ENCODE measurements at places on chromosomes 12 and 14. TPM values are rescaled to one million over a fixed set of nuclear protein-coding genes. Genes with fewer than 3 reads are reported as not detected.
A peak's percentile ranks its signal among the peaks of the same experiment; 100 is the strongest.

DNA sequence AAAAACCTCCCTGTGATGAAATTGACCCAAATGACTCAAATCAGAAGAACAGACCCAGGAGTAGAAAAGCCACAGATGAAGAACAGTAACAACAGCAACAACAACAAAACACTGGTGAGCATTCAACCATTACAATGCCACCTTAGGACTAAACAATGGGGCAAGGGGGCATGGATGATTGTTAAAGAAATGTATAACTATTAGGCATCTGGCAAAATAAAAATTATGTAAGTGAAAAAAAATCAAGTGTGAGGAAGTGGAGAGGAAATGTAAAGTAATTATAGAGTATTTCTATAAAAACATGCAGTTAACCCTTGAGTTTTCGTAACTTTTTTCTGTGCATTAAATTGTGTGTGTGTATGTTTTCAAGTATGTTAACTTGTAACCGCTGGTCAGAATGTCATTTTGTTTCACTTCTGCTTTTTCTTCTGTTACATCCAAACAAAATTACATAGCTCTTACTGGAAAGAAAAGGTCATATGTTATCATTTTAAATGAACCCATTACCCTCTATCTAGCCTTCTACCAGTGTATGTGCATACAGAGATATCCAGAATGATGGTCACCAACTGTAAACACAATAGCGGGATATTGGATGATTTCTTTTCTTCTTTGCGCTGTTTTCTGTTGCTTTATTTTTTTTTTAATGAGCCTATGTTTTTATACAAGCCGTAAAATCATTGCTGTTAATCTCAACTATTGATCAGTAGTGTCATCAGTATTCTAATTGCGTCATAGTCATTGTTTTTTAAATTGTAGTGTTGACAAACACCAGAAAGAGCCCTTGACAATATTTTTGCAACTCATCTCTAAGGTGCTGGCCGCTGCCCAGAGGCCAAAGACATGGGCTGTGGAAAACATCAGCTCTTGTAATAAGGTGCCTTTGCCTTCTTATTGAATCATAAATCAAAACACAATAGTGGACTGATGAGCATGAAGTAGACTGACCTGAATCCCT is 170.6 kb downstream of the CRADD start:
- DNase-seq: peak; percentile 58

The OR6C2 gene
- not detected for total RNA-seq

The BMP4 gene
- not detected for total RNA-seq

- peak; percentile 31 for DNase-seq
Observed at GRCh38 chr12:132423251-132423819, 66.6 kb upstream of the FBRSL1 start.

DNA sequence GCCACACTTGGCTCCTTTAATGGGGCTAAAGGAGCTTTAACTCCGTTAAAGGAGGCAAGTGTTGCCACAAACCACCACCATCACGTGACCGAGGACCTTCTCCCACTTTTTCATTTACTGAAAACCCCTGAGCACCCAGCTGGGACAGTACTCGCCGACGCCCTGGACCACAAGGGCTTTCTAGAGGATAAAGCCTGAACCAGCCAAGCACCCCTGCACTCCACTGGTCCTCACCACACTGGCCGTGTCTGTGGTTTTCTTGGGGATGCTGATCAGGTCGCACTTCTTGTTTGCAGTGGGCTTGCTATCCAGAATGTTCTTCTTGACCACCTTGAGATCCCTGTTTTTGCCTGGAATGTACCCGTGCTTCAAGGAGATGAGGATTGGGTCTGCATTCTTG is 14.7 kb upstream of the SELPLG start:
- no peak for DNase-seq

The UNC79 gene
- total RNA-seq: not detected

GRCh38 chr12:27213830-27214787 is 30.0 kb upstream of the STK38L start:
- no peak for DNase-seq

DNA sequence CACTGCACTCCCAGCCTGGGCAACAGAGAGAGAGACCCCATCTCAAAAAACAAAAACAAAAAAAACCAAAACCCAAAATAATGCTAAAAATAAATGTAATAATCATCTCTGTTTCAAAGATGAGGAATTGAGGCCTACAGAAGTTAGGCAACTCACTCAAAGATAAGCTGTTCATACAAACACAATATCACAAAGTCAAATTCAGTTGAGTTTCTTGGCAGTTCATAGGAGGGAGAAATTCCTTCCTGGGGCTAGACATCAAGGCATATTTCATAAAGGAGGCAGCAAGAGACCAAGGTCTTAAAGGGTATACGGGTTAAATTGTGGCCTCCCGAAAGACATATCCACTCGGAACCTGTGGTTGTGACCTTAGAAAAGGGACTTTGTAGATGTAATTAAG is 8.7 kb upstream of the TBPL2 start:
- no peak for DNase-seq

- DNase-seq: no peak
Observed at GRCh38 chr14:37610945-37611523, 15.6 kb downstream of the TTC6 start.

The MORN3 gene
- total RNA-seq: not detected

The GRIN2B gene
- not detected for total RNA-seq

- DNase-seq: peak; percentile 7
Observed at GRCh38 chr14:37090026-37090425, 82.4 kb downstream of the SLC25A21 start.

- DNase-seq: no peak
Observed at GRCh38 chr14:79466938-79467527, 744.3 kb downstream of the DIO2 start.

GRCh38 chr12:1343422-1343821 is 251.0 kb downstream of the FBXL14 start:
- no peak for DNase-seq

DNA sequence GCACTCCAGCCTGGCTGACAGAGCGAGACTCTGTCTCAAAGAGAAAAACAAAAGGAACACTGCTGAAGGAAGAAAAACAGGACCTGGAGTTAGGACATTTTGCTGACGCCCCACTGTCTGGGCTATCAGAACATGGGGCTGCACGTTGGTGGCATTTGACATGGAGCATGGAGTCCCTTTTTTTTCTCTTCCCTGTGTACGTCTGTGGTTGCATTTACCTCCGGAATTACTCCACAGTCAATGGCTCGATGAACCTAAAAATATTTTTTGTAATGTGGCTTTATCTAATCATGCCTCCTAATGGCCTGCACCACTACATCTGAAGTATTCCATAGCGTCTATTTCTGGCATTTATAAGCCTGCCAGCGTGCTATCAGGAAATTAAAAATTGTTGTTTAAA is 30.7 kb downstream of the TESC start:
- no peak for DNase-seq

- no peak for DNase-seq
Observed at GRCh38 chr14:99067927-99068326, 204.1 kb downstream of the BCL11B start.

DNA sequence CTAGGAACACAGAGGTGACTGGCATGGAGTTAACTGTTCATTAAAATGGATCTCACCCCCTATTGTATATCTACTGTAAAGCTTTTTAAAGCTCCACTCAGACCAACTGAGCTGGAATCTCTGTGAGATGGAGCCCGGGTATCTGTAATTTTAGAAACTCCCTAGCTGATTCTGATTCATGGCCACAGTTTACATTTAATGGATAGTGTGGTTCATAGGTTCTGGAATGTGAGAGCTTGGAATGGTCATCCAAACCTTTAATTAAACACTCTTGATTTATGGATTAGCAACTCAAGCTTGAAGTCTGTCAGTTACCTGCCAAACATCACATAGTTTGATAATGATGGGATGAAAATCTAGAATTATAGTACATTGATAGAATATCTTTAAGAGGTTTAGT is 183.8 kb downstream of the SLC25A21 start:
- DNase-seq: peak; percentile 44

The CD163 gene
- total RNA-seq: not detected

DNA sequence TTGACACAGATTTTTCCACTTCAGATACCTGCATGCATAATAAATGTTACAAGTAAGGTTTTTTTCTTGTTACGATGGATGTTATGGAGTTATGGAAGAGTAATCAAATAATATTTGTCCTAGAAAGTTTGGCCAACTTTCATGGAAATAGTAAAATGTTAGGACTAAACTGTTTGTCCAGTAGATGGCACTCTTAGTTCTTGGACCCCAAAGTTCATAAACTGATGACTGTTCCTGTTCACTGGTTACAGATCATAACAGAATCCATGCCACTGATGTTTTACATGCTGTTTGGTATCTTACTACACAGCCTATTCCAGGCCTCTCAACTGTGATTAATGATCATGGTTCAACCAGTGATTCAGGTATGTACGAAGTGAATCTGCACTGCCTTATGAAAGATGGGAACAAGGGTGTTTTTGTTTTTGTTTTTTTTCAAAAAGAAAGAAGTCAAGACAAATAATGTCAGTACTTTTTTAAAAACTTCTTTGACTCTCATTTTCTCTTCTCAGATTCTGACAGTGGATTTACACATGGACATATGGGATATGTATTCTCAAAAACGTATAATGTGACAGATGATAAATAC is 48.8 kb upstream of the SLCO1C1 start:
- peak; percentile 73 for DNase-seq

DNA sequence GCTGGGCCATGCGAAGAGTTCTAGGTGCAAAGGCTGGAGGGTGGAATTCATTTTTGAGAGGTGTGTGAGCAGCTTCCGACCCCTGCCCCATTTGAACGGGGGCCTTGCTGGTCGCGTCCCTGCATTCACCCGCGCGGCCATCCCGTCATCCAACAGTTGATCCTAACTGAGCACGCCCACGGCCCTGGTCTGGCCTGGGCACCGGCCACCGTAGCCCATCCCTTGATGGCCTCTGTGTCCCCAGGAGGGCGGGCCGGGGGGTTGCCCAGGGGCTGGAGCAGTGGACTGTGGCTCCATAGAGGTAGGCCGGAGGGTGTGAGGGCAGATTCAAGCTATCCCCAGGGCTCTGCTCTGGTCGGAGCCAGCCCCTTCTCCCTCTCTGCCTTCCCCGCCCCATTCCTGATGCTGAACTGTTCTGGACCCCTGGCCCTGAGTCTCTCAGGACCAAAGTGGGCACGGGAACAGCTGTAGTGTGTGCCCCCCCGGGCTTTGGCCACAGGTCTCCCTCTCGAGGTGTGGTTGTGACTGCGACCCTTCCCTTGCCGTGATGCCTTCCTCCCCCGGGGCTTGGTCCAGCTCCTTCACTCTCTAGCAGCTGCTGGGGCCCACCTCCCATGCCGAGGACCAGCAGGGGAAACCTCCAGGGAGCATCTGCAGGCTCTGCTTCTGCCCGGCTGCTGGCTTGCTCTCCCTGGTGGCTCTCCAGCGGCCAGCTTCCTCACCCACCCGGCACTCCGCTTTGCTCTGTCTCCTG is 9.1 kb downstream of the MEG3 start:
- no peak for DNase-seq

The IFNG gene
- total RNA-seq: not detected

- DNase-seq: no peak
Observed at GRCh38 chr14:95557291-95557690, 22.4 kb downstream of the GLRX5 start.

GRCh38 chr14:33650430-33650829 is 300.4 kb downstream of the EGLN3 start:
- DNase-seq: no peak

DNA sequence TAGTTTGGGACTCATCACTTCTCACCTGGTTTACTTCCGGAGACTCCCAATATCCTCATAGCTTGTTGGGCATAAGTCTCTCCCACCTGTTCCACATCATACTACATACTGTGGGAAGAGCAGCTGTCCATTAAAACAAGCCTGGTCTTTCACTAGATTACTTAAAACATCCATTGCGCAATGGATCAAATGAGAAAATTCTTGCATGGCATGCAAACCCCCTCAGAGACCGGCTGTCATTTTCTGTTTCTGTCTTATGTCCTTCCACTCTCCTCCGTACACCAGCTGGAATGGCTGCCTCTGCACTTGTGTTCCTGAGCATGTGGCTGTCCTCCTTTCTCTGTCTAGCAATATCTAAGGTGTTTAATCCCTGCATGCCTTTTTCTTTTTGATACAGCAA is 265.6 kb downstream of the TMEM117 start:
- DNase-seq: no peak

GRCh38 chr12:28939427-28939826 is 209.7 kb upstream of the FAR2 start:
- peak; percentile 67 for DNase-seq

The ACTR10 gene
- total RNA-seq: 69.9 TPM

GRCh38 chr12:11718768-11719253 is 69.3 kb downstream of the ETV6 start:
- peak; percentile 92 for DNase-seq

GRCh38 chr12:96710127-96710745 is 196.8 kb upstream of the NEDD1 start:
- DNase-seq: no peak

DNA sequence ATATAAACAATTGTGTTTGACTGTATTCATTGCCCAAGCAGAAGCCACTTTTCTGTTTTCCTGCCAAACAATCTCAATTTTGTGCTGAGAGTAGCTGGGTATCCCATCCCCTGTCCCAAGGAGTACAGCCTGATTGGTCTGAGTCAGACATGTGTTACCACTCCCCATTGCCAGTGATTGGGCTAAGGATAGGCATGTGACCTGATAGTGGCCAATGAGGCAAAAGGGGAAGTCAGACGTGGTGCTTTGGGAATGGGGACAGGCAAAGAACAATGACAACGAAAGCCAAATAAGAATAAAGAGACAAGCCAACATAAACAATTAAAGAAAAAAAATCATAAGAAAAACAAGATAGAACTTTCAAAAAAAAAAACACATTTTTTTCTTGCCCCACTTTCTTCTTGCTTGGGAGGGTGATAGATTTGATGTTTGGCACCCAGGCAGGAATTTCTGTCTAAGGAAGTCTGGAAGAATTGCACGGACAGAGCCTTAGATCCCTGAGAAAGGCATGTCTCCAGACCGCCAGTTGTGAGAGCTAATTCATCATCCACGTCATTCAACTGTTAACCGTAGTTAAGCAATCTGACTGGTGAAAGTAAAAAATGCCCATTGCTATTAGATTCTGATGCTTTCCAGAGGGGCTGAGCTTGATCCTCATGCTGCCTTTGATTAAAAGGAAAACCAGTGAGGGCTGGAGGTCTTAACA is 626.6 kb upstream of the TMEM132C start:
- peak; percentile 78 for DNase-seq

The SCNN1A gene
- total RNA-seq: not detected

The RHNO1 gene
- 27.6 TPM for total RNA-seq

DNA sequence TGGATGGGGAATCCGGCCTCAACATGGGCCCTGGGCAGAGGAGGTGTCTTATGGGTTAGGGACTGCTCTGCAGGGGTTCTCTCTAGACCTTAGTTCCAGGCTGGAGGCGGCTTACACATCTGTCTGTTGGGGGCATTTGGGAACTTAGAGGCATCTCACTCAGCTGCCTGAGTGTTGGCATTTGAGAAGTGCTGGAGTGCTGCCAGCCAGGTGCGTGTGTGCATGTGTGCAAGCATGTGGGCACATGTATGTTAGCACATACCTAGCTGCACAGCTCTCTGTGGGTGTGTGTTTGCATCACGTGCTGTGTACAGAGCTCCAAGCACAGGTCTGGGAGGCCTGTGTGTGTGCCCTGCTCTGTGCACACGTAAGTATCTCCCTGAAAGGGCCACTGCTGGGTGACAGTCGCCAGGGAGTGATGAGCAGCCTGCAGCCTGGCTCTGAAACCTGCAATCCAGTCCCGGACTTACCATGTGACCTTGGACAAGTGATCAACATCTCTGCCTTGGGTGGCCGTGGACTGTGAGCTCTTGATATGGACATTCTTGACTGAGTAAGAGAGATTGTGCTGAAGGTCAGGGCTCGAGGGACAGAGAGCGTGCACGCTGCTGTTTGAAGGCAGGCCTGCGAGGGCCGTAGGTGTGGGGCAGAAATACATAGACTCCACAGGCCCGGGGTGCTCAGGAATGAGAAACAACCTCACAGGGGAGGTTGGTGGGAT is 5.2 kb downstream of the LRTM2 start:
- no peak for DNase-seq

GRCh38 chr12:48106681-48107613 is 1.1 kb upstream of the SENP1 start:
- no peak for DNase-seq

The TBX3 gene
- total RNA-seq: 25.1 TPM
